Ascending aorta (tissue), 2 donors: ENCODE measurements at places on chromosomes 1 and 21. TPM values are rescaled to one million over a fixed set of nuclear protein-coding genes. Genes with fewer than 3 reads are reported as not detected.

The DIPK1A gene
- 7.0 TPM for total RNA-seq

The OR14K1 gene
- total RNA-seq, result not detected

The CELA2A gene
- total RNA-seq, result not detected

The TFF2 gene
- not detected for total RNA-seq

The FCAMR gene
- total RNA-seq, result not detected

The PCSK9 gene
- total RNA-seq, result not detected

The KRTAP19-3 gene
- not detected for total RNA-seq

The GBP1 gene
- 59.7 TPM for total RNA-seq

The OLIG2 gene
- total RNA-seq, result not detected

GRCh38 chr1:29305943-29306342, 69.6 kb downstream of the PTPRU start:
- peaks cover 61% of the 10 kb centered on the region for H3K36me3 ChIP-seq
- H3K4me3 ChIP-seq, result no peak overlapping the region
- no peaks in the 10 kb centered on the region for H3K4me1 ChIP-seq
- H3K27me3 ChIP-seq, result no peaks in the 10 kb centered on the region

- no peak overlapping the region for H3K4me3 ChIP-seq
- H3K27ac ChIP-seq, result no peak overlapping the region
- no peaks in the 10 kb centered on the region for H3K27me3 ChIP-seq
- H3K36me3 ChIP-seq, result no peaks in the 10 kb centered on the region
- H3K4me1 ChIP-seq, result no peaks in the 10 kb centered on the region
- DNase-seq, result no peak
These were observed 258.4 kb upstream of the ZRANB2 start for GRCh38 chr1:71339238-71339637.

- H3K36me3 ChIP-seq, result no peaks in the 10 kb centered on the region
- H3K27me3 ChIP-seq, result no peaks in the 10 kb centered on the region
- H3K4me3 ChIP-seq, result no peak overlapping the region
- no peak overlapping the region for H3K27ac ChIP-seq
- no peak for DNase-seq
These were observed 48.0 kb downstream of the MAN1C1 start for GRCh38 chr1:25664357-25665199.

DNA sequence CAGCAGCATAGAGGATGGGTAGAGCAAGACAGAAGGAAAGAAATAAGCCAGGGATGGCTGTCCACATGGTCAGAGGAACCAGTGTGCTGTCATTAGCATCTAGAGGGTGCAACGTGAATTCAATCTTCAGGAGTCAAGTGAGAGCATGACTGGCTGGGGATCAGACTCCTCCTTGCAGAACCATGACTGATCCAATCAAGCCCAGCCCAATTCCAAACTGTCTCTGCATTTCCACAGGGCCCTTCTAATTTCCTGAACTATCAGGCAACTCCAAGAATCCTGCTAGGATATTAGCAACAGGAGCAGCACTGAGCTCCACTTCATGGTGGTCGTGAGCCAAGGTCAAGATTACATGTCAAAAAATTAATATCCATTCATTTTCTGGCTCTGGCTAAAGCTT, 166.8 kb upstream of the CAMK1G start:
- H3K36me3 ChIP-seq, result no peaks in the 10 kb centered on the region
- no peak overlapping the region for H3K27ac ChIP-seq
- H3K27me3 ChIP-seq, result no peaks in the 10 kb centered on the region
- no peak for DNase-seq

DNA sequence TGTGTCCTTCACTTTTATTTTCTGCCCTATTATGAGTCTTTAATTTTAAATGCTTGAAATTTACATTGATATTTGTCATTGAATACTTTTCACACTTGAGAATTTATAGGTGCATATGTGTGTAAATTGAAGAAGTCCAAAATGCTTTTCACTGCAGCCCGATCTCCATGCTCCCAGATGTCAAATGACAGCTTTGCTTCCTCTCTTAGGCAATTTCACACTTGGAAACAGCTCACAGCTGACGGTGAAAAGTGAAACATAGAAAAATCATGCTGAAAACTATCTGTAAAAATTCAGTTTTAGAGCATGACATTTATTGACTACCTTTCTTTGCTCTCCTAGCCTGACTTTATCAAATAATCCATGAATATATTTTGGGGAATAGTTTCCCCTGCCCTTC, 196.0 kb downstream of the RPS6KC1 start:
- no peak overlapping the region for H3K4me3 ChIP-seq
- no peaks in the 10 kb centered on the region for H3K4me1 ChIP-seq
- H3K27ac ChIP-seq, result no peak overlapping the region
- H3K36me3 ChIP-seq, result peaks cover 3% of the 10 kb centered on the region
- no peaks in the 10 kb centered on the region for H3K27me3 ChIP-seq
- DNase-seq, result no peak

DNA sequence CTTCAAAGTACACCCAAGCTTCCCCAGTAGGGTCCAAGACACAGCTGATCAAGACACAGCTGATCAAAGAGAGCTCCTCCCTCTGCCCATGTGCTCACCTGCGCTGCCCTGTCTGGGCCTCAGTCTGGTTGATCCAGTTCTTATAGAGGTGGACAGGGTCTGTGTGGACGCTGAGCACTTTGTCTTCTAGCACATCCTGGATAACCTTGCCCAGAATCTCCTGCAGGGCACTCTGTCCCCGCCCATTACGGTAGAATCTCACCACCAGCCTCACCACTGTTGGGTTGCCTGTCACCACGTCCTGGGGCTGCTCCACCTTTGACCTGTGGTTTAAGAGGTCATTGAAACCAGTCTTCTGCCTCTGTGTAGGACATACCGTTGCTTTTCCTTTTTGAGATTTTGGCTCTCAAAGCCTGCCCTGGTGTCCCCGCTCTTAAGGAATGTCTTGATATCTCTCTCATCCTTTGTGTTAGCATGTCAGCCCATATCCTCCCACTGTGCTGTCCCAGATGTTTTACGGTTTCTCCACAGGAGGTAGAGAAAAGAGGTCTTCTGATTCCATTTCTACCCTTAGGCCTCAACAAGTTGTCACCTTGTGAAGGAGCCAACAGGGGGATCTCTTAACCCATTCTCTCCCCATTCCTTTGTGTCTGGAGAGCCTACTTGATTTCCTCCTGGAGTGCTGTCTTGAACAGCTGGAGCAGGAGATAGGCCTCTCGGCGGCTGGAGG, 33.5 kb downstream of the IQGAP3 start:
- DNase-seq, result no peak
- no peaks in the 10 kb centered on the region for H3K27me3 ChIP-seq
- H3K4me3 ChIP-seq, result no peak overlapping the region
- H3K36me3 ChIP-seq, result no peaks in the 10 kb centered on the region
- H3K4me1 ChIP-seq, result no peaks in the 10 kb centered on the region

DNA sequence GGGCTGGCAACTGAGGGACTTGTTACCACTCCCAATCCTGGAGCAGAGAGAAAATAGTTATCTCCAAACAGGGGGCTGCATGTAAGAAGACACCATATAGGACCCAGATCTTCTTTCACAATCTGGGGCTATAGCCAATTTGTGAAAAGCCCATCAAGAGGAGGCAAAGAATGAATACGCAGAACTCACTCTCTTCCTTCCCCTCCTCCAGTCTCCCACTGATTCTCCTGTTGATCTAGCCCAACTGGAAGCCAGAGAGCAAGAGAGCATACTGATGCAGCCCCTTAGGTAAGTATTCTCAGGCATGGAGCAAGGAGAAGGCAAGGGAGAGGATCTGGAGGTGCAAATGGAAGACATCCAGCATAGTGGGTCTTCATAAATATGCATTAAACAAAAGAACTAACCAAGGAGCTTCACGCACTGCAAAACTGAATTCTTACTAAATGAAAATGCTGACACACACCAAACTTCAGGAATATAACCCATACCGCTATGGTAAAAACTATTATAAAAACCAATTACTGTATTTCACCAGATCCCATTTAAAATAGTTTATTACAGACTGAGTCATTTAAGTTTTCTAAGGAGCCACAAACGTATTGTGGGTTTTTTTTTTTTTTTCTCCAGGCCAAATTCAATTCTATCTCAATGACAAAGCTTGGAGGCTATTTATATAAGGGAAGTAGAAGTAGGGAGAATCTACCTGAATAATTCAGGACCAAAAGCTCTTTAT, 15.5 kb upstream of the HMGB4 start:
- no peaks in the 10 kb centered on the region for H3K36me3 ChIP-seq
- no peak overlapping the region for H3K27ac ChIP-seq
- H3K4me1 ChIP-seq, result no peaks in the 10 kb centered on the region
- no peak overlapping the region for H3K4me3 ChIP-seq

- H3K27me3 ChIP-seq, result no peaks in the 10 kb centered on the region
- H3K27ac ChIP-seq, result peak overlapping the region; percentile 94
- no peaks in the 10 kb centered on the region for H3K36me3 ChIP-seq
- DNase-seq, result no peak
- peaks cover 7% of the 10 kb centered on the region for H3K4me1 ChIP-seq
These were observed 2.5 kb upstream of the CHTOP start for GRCh38 chr1:153631047-153632022.

GRCh38 chr1:214022229-214022791, 34.5 kb downstream of the PROX1 start:
- no peaks in the 10 kb centered on the region for H3K27me3 ChIP-seq
- no peak overlapping the region for H3K4me3 ChIP-seq
- no peaks in the 10 kb centered on the region for H3K4me1 ChIP-seq
- DNase-seq, result no peak

DNA sequence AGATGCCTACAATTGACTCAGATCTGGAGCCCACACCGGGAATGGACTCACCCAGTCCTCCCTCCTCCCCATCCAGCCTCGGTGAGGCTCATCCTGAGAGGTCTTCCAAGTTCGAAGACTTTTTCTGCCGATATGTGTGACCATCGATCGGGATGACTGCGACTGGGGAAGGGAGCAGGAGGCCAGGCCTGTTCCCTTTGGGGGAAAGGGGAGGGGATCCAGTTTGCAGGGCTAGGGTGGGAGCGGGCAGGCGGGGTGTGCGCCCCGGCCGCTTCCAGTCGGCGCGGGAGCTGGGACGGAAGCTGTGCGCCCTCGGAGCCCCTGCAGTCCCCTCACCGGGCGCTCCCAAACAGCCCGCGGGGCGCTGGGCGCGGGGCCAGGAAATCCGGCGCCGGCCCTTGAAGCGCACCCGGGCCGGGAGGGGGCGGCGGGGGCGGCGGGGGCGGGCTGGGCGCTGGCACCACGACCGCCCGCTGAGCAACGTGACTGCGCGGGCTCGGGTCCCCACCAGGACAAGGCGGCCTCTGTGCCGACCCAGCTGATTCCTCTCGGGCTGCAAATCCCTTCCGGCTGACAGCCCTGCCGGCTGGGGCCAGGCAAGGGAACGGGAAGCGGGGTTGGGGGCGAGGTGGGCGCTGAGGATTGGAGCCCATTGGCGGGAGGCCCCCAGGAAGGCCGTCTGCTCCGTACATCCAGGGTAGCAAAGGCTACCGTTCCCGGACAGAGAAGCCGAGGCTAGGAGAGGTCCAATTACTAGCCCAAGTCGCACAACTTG, 103.9 kb downstream of the EBNA1BP2 start:
- H3K27me3 ChIP-seq, result no peaks in the 10 kb centered on the region
- H3K27ac ChIP-seq, result no peak overlapping the region
- peaks cover 3% of the 10 kb centered on the region for H3K4me1 ChIP-seq
- H3K4me3 ChIP-seq, result peak overlapping the region; percentile 66
- no peaks in the 10 kb centered on the region for H3K36me3 ChIP-seq
- no peak for DNase-seq

DNA sequence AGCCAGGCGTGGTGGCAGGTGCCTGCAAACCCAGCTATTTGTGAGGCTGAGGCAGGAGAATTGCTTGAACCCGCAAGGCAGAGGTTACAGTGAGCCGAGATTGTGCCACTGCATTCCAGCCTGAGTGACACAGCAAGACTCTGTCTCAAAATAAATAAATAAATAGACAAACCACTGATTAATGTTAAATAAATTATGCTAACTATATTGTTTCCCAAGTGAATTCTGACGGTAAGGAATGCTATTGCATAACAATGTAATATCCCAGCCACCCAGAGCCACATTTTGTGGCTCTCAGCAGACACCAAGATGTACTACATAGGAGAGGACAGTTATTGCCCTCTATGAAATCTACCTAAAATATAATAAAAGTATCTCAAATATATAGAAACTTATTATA, 55.4 kb downstream of the LPGAT1 start:
- H3K4me3 ChIP-seq, result no peak overlapping the region
- H3K36me3 ChIP-seq, result peaks cover 7% of the 10 kb centered on the region
- H3K4me1 ChIP-seq, result no peaks in the 10 kb centered on the region
- no peaks in the 10 kb centered on the region for H3K27me3 ChIP-seq
- no peak for DNase-seq

DNA sequence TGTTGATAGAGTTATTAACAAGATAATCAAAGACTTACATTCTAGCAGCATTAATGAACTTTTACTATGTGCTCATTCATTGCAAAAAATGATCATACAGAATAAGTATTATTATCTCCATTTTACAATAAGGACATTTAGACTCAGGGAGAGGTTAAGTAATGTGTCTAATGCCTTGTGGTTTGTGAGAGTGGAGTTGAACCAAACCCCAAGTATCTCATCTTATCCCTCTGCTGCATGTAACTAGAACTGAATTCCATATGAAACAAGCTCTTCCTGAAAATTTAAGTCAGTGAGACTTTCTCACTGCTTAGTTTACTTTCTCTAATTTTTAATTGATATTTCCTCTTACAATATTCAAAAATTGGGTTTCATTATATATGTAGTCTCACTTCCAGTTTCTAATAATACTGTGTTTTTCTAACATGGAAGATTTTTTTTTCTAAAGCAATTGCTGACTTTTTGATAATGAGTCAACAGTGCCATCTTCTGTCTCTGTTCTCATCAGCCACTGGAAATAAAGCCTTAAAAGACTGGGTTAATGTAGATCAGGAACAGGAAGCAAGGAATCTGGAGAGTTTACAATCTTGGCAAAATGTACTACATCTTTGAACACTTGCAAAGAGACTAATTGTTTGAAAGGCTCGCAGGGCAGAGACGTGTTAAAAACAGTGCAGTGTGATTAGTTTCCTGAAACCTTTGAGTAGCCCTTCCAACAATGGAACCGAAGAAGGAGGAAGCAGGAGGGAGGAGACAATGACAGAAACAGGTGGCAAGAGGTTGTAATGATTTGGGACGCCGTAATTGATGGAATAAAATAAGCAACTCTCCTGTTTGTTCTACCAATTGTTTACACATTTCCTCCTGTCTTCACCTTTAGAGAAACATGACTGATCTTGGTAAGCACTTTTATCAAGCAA, 567.6 kb downstream of the MRPL39 start:
- DNase-seq, result no peak
- no peaks in the 10 kb centered on the region for H3K36me3 ChIP-seq
- H3K27me3 ChIP-seq, result no peaks in the 10 kb centered on the region
- H3K4me1 ChIP-seq, result no peaks in the 10 kb centered on the region
- no peak overlapping the region for H3K4me3 ChIP-seq

DNA sequence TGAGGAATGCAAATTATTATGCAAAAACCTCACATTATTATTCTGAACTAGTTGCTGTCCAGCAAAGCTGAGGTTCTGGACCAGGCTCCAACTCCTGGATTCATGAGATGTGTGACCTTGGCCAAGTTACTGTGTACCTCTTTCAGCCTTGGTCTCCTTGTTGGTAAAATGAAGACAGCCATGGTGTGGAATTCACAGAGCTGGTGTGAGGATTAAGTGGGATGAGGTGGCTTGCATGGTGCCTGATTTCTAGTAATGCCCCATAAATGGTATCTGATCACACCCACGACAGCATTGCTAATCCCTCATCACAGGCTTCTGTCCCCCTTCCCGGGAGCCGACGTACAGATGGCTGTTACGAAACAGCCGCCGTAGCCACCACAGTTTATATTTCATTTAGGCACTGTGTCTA, 59.6 kb downstream of the PGBD5 start:
- H3K27ac ChIP-seq, result no peak overlapping the region
- no peaks in the 10 kb centered on the region for H3K36me3 ChIP-seq
- no peaks in the 10 kb centered on the region for H3K4me1 ChIP-seq
- no peaks in the 10 kb centered on the region for H3K27me3 ChIP-seq

- H3K27me3 ChIP-seq, result no peaks in the 10 kb centered on the region
- no peak overlapping the region for H3K27ac ChIP-seq
- no peaks in the 10 kb centered on the region for H3K4me1 ChIP-seq
These were observed 23.8 kb upstream of the KIF26B start for GRCh38 chr1:245131026-245131393.
